Natural killer cell treated with Interleukin-12 subunit alpha and Interleukin-12 subunit beta and Interleukin-15 and Interleukin-18, amount 100 ng/mL, for 72 hours (primary cell): ENCODE measurements at places on chromosomes 16 and 17. TPM values are rescaled to one million over a fixed set of nuclear protein-coding genes. Genes with fewer than 3 reads are reported as not detected.

The TNFRSF13B gene
- not detected for total RNA-seq

DNA sequence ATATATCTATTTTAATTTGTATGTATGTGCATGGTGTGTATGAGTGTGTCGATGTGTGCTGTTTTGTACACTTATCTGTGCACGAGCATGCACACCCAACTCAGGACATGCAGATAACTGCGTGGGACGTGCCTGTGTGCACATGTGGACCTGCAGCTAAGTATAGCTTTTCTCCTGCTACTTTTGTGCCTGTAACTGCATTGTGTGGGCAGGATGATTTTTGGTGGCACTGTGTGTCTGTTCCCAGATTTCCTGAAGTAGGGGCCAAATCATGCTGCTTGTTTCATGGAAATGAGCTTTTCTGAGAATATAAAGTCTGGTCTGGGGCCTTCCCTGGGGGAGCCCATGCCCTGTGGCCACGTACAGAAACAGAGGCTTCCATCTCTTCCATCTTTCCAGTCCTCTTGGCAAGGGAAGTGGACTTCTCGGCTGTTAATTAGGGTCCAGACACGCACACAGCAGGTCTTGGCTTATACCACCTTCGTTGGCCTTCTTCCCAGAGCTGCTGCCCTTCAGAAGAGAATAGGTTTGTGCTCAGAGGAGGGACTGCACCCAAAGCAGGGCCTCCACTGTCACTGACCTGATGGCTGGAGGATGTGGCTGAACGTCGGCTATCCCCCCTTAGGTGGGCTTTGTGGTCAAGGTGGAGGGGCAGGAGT is 30.2 kb downstream of the SPNS3 start:
- DNase-seq, result no peak

The PDILT gene
- not detected for total RNA-seq

The DNAAF8 gene
- 0.53 TPM for total RNA-seq

DNA sequence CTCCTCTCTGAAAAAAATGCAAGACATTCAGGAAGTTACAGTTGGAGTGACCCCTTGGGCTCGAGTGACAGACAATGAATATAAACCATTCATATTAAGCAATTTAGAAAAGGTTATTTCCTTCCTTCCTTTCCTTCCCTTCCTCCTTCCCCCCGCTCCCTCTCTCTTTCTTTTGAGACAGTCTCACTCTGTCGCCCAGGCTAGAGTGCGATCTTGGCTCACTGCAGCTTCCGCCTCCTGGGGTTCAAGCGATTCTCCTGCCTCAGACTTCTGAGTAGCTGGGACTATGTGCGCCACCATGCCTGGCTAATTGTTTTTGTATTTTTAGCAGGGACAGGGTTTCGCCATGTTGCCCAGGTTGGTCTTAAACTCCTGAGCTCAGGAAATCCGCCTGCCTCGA is 13.2 kb downstream of the PSMD12 start:
- no peak for DNase-seq
